ENCODE measurements at places on chromosomes 12 and 14.

DNA sequence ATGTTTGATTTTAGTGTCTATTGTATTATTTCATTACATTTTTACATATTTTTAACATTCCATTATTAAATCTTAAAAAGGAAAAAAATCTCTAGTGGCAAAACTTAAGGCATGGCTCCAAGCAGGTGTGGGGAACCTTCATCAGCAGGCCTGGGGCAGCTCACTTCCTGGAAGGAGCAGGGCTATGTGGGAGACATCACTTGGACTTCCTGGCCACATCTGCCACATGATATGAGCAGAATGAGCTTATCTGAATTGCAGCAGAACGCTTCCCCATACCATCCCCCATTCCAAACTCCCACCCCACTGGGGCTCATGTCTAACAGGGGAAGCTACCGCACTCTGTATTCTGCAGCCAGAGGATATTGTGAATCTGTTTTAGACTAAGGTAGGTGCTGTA, 35.0 kb upstream of the KCNA1 start:
- DNase-seq = no peak

DNA sequence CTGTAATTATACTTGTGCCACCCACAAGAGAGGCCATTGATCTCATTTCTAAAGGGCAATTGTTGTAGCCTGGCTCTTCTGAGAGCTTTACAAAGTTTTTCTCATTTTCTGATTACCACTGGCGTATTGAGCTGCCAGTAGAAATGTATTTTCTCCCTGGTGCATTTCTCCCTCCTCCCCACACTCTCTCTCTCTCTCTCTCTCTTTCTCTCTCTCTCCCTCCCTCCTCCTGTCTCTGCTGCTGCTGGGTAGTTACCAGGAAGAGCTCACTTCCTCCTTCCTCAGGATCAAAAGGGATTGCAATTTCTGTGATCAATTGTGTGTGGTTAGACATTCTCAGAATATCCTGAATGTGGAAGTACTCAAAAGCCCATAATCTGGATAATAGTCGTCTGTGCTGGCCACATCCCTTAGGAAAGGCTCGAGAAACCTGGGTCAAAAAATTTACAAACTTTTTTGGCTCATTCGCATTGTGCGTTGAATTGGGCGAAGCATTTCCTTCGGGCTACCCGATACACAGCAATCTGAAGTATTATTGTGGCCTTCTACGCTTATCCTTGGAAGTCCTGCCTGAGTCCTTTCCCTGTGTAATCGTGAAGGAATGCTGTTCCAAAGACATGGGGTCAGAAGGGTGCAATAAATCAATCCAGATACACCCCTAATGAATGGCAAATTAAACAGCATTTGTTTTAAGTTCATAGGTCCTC, 254.8 kb downstream of the MSRB3 start:
- DNase-seq = no peak

DNA sequence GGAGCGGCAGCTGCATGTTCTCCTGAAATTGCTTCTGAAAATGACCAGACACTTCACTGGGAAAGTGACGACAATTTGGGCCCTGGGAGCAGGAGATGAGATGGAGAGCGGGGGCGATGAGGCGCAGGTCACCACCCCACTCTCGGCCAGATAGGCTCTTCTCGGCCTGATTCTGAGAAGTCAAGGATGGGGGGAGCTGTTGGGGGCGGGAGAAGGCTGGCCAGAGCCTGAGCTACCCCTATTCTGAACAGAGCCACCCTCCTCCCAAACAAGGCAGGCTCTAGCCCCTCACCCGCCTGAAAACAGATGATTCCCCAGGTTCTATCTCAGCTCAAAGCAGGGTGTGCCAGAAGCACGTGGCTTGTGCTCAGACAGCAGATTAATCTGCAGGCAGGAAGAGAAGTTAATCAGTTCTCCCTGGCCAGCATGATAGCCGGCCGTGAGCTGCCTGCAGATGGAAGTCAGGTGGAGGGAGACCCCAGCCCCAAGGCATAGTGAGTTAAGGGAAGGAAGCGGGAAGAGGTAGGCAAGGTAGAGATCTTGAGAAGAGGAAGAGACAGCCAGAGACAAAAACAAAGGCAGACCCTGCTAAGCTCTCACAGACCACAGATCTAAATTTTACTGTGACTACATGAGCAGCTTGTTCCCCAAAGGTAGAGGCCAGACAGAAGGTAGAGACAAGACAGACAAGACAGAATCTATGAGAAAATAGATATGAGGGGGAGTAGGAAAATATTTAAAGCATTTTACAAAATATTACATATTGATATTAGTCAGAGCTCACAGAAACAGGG, 10.9 kb upstream of the TAC3 start:
- DNase-seq = no peak

DNA sequence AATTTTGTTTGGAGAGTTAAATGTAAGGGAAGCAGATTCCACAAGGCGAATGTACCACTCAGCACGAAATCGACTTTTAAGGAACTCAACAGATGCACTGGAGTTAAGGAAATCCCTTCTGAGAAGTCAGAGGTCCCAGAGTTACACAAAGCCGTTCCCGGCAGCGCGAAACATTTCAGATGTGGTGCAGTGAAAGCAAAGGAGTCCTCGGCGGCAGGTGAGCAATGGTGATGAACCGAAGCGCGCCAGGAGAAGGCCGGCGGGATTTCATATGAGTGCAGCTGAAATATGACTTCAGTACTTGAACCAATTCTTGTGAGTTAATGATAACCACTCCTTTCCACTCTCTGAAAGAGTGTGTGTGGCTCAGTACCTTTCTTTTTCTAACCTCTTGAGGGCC, 183.2 kb downstream of the GRIP1 start:
- DNase-seq = no peak

GRCh38 chr12:1882405-1882804, 36.0 kb downstream of the CACNA2D4 start:
- no peak for DNase-seq

DNA sequence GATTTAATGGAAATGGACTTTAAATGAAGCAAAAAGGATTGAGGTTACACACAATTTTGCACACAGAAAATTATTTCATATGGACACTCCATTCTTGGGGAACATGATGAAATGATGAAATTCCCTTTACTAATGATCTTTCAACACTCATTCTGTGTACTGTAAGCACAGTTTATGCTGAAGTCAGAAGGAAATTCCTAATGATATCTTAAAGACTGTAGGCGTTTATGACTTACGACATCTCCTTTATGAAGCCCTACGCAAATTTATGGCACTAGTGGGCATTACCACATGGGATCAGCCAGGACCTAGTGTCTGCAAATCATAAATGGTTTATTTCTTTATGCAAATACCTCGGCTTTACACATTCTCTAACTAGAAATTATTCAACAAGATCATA, 97.9 kb upstream of the SOX5 start:
- DNase-seq = no peak

GRCh38 chr12:109110988-109111495, 5.3 kb upstream of the ACACB start:
- DNase-seq = no peak

GRCh38 chr14:51188566-51189185, 51.4 kb upstream of the TMX1 start:
- no peak for DNase-seq

- no peak for DNase-seq
Observed at GRCh38 chr12:91454179-91454578, 271.6 kb upstream of the DCN start.

DNA sequence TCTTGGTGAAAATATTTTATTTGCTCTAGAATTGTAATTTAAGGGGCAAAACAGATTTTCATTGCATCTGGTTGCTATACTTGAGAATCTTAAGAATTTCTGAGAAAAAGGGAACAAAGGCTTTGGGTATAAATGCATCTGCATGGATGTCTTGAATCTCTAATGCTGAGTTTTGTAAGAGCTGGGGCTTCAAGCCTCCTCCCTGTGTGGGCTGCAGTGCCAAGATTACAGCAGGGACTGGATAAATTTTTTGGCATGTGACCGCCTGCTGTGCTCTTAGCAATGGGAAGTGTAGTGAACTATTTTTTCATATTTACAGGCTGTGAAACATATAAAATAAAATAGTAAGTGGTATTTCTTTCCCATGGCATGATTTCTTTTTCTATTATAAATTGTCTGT, 70.0 kb downstream of the SLC38A6 start:
- no peak for DNase-seq

- no peak for DNase-seq
Observed at GRCh38 chr14:38207736-38208617, at the start of gene SSTR1. Gene SSTR1, plus strand, starts transcription at chr14:38207904. Its CDS starts 1,486 bp downstream, at chr14:38209390.

DNA sequence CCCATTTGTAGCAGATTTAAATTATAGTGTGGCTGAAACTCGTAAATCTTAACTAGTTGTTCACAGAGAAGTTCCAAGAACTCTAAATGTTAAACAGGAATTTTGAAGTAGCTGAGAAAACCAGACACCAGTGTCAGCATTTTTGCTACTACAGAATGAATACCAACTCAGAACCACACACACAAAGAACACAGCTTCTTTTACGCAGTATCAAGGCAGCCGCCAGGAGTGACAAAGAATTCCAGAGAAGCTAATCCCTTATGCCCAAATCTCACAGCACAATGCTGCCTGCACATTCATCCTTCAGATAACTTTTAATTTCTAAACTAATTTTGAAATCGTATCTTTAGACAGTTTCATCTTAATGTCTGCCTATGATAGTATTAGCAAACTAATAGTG, 37.4 kb downstream of the SLC6A15 start:
- no peak for DNase-seq

- no peak for DNase-seq
Observed at GRCh38 chr14:34328178-34328577, 133.9 kb downstream of the SPTSSA start.

- DNase-seq = no peak
Observed at GRCh38 chr14:22656945-22657731, 13.0 kb upstream of the OR6J1 start.

GRCh38 chr12:121356657-121357056, 4.4 kb upstream of the ANAPC5 start:
- no peak for DNase-seq

DNA sequence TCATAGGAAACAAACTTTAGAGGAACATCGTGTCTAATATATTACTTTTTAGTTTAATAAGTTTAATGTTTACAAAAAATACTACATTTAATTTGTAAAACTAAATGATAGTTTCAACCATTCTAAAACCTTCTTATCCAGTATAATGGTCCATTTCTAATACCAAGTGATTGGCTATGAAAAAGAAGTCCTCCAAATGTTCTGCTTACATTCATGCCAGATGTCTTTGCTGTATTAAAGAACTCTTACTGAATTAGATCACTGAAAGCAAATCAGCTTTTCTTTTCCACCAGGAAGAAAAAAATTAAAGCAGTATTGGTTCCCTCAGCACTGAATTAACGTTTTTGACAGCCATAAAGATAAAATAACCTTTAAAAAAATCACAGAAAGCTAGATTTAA, 3.7 kb downstream of the NOVA1 start:
- no peak for DNase-seq

DNA sequence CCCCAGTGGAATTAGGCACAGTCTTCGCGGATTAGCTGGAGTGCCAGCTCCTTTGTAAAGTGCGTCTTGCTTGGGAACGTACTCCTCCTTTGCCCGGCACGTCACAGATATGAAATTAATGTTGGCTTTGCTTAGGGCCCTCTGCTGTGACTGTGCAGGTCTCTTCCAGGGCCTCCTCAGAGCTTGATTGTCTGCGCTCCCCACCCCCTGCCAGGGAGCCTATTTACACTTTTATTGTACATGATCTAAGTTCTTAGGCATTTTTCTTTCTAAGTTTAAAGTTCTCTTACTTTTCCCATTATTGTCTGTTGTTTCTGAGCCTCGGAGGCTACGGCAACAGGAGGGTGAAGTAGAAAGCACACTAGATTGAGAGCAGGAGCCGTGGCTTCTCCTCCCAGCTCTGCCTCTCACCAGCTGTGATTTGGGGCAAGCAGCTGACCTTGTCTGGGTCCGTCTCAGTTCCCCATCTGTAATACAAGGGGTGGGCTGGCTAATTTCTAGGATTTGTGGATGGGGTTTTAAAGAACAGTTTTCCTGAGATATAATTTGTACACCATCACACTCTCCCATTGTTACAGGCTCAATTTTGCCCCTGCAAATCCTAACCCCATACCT, 81.8 kb downstream of the TSPAN9 start:
- no peak for DNase-seq

DNA sequence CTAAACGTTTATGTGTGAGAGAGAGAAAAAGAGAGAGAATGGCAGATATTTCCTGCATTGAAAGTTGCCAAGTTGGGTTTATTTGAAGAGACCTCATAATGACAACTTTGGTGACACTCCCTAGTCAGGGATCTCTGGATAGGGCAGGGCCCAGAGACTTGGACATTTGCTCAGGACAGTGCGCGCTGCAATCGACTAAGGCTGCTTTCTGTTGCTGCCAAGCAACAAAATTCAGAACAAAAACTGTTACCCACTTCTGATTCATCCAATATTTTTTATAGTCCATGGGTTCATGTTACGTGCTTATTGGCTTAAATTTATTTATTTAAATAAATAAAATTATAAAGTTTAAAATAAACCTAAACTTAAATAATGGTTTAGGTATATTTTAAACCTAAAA, 34.2 kb downstream of the PTGER2 start:
- DNase-seq = no peak

DNA sequence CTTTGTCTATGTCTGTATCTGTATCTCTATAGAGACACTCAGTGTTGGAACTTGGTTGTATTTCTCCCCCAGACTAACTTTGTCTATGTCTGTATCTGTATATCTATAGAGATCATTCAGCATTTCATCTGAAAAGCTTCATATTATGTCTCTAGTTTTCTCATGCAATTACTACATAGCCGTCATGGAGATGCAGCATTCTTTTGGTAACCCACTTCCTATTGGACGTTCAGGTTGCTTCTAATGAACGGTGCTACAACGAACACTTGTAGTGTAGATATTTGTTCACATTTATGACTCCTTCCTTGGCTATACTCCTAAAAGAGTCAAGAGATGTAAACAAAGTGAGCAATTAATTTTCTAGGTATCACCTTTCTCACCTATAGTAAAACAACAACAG, 81.5 kb upstream of the KCNA1 start:
- no peak for DNase-seq

GRCh38 chr14:99164712-99165111, 107.3 kb downstream of the BCL11B start:
- no peak for DNase-seq

DNA sequence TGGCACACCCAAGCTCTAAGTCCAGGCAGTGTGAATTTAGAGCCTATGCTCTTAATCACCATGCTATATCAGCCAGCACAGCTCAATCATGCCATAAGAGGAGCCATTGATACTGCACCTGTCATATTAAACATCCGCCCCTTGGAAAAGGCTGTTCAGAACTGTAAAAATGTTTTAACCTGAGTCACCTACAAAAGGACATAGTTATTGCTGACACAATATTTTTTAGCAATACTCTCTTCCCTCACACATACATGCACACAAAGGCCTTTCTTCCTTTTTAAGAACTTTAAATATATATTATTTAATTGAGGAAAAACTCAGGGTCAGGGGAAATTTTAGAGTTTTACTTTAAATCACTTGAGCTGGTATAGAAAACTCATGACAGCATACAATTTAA, 83.5 kb upstream of the ATXN7L3B start:
- no peak for DNase-seq

Measured in stimulated activated CD8-positive, alpha-beta memory T cell treated with anti-CD3 and anti-CD28 coated beads, Interleukin-15, amount 100 ng/mL, for 24 hours (primary cell).